Mesenteric fat pad (tissue), 1 donor: ENCODE measurements at places on chromosomes 3 and 15. TPM values are rescaled to one million over a fixed set of nuclear protein-coding genes. Genes with fewer than 3 reads are reported as not detected.

- DNase-seq: peak; percentile 28
Observed at GRCh38 chr3:134803051-134803505, 8.0 kb downstream of the EPHB1 start.

Gene ISLR
- total RNA-seq: 35.5 TPM

GRCh38 chr15:78708713-78709260 lies 67.8 kb upstream of the CHRNB4 start:
- DNase-seq: no peak

DNA sequence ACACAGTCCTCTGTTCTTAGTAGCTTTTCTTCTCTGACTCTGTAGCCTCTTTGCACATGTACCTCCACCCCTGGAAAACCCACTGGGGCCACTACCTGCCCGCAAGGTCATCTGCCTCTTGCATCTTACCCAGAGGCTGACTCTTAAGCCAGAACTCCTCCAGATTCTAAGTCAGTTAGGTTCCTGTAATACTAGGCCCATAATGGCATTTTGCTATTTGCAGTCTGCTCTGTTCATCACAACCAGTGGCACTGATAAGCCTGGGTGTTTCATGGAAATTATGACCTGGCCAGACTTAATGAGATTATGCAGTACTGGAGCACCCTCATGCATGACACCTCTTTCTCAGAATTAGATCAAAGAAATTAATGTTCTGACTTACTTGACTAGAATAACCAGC lies 31.7 kb upstream of the ATG7 start:
- no peak for DNase-seq

Gene HGD
- total RNA-seq: 0.80 TPM

Gene ARRDC4
- total RNA-seq: 24.0 TPM

GRCh38 chr15:93052090-93052879 lies 36.7 kb downstream of the RGMA start:
- DNase-seq: no peak
